Thoracic aorta (tissue), 2 donors: ENCODE measurements at places on chromosomes 11 and 22. TPM values are rescaled to one million over a fixed set of nuclear protein-coding genes. Genes with fewer than 3 reads are reported as not detected.

TECTA gene
- 5.6 TPM for total RNA-seq

DNA sequence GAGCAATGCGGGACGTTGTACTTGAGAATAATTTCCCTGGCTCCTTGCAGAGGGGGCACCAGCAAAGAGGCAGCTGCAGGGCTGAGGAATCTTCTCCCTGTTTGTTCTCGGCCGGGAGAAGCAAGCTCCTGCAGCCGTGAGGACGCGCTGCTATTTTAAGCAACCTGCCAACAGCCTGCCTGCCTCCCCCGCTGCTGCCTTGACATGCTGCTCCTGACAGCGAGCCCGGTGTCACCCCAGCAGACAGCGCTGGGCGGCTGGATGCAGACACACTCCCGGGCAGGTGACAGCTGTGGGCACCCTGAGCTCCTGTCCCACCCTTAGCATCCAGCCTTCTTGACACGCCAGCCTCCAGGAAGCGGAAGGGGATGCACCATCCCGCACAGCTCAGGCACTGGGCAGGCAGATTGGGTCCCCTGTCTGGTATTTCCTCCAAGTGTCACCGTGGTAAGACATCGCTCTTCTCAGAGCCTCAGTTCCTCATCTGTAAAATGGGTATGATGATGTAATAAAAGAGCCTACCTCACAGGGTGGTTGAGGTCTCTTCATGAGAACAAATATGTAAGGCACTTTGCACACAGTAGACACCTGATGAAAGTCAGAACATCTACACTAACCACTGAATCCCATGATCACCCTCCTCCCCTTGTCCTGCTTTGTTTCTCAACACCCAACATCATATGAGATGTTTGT, 530.6 kb downstream of the MN1 start:
- no peak for DNase-seq

DNA sequence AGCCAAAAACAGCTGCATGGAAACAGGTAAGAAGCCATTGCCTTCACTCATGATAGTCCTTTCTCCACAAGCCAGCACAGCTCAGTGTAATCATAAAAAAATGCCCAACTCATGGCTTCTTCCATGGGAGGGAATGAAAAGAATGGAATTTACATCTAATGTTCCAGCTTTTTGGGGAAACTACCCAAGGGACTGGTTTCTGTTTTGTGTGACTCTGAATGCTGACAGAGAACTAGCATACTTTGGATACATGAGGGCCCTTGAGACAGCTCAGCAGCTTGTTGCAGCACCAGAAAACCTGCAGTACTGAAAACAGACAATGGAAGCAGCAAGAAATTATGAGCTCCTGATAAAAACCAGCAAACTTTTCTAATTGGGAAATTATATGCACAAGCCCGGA, 24.2 kb upstream of the HORMAD2 start:
- no peak for DNase-seq

GRCh38 chr11:60929764-60930163, 5.5 kb downstream of the TMEM132A start:
- no peak for DNase-seq

- no peak for DNase-seq
These were observed 4.6 kb downstream of the SYT12 start for GRCh38 chr11:67027483-67027930.

DNA sequence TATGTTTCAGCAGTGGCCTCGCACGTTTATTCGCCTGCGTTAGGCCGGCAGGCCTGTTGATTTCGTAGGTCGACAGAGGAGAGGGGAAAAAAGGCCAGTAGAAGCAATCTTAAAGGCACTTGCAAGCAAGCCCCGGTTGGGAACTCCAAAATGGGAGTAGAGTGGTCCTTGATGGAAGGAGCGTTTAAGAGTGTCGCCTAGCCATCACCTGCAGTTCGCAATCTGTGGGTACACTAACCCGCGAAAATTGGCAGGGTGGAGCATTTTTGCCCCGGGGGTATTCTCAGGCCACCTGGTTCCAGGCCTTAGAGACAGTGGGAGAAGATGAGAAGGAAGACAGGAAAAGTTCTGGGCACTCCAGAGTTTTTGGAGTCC, 1.1 kb downstream of the EWSR1 start:
- no peak for DNase-seq

DNA sequence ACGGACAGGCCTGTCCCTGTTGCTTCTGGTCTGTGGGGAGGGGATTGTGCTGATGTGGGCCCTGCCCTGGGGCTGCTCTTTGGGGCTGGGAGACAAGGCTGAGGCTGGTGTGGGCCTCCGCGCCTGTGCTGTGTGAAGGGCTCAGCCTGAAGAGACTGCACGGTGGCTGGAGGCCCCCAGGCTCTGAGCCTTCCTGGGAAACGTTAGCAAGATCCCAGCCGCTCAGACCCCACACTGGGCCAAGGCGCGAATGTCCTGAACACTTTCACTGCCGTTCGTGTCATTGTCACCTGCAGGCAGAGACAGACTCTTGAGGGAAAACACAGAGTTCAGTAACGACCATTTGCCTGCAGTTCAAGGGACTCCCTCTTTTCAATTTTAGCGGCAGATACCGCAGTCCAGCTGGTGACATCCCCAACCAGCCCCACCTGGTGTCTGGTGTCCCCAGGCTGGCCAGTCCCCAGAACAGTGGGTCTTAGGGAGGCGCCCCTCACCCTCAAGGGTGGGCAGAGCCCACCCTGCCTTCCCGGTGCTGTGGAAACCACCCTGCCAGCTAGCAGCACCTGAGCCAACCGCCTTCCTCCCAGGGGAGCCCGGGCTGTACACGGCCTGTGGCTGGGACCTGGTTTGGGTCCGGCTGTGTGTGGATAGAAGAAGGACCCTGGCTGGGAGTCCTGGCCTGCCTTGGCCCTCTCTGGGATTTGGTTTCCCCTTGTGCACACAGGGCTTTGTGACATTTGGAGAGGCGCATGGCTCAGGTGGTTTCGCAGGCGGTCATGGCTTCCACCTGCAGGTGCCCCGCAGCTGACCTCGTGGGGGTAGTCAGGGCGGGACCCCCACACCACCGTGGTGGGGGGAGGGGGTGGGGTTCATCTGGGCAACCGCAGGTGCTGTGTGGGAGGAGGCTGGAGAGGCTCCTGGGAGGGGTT, 5.7 kb downstream of the PANX2 start:
- DNase-seq = no peak
